ENCODE measurements at places on chromosomes 6 and 20.

GRCh38 chr20:54793291-54793992, 318.0 kb downstream of the DOK5 start:
- DNase-seq, result no peak

- no peak for DNase-seq
These were observed 610 bp downstream of the CASP8AP2 start for GRCh38 chr6:89830170-89830809.

DNA sequence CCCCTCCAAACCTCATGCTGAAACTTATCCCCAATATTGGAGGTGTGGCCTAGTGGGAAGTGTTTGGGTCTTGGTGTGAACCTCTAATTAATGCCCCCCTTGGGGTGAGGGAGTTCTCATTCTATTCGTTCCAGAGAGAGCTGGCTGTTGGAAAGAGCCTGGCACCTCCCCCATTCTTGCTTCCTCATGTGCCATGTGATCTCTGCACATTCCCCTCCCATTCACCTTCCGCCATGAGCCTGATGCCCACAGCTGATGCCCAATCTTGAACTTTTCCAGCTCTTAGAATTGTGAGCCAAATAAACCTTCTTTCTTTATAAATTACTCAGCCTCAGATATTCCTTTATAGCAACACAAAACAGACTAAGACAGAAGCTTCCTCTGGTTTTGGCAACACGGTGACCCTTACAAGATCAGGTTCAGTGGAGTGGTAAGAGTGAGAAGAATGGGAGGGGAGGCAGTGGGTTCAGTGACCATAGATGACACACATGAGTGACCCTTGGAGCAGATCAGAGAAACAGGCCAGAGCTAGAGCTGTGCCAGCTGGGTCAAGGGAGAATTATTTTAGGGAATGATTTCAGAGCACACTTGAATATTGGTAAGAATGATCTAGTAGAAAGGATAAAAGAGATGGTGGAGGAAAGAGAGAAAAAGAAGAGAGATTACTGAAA, 176.4 kb downstream of the LY86 start:
- no peak for DNase-seq

DNA sequence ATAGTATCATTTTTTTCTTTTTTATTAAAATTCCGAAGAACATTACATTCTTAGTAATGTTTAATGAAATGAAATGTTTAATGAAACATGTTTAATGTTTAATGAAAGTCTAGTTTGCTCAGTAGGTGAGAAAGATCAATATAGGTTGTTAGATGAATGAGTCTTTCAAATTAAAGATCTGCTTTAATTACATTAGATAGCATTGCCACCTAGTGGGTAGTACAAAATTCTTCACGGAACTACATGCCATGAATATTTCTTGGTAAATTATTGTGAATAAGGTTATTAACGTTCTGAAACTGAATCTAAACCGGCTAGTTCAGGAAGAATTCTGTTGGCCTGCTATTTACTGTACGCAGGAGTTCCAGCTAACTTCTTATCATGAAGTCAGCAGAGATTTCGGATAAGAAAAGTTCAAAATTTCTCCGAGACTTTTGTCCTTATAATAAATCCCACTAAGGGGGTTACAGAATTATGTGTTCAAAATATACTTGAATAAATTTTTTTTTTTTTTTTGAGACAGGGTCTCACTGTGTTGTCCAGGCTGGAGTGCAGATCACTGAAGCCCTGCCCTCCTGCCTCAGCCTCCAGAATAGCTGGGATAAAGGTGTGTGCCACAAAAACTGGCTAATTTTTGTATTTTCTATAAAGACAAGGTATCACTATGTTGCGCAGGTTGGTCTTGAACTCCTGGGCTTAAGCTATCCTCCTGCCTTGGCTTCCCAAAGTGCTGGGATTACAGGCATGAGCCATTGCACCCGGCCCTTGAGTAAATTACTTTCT, 7.9 kb upstream of the GMNN start:
- peak; percentile 48 for DNase-seq

DNA sequence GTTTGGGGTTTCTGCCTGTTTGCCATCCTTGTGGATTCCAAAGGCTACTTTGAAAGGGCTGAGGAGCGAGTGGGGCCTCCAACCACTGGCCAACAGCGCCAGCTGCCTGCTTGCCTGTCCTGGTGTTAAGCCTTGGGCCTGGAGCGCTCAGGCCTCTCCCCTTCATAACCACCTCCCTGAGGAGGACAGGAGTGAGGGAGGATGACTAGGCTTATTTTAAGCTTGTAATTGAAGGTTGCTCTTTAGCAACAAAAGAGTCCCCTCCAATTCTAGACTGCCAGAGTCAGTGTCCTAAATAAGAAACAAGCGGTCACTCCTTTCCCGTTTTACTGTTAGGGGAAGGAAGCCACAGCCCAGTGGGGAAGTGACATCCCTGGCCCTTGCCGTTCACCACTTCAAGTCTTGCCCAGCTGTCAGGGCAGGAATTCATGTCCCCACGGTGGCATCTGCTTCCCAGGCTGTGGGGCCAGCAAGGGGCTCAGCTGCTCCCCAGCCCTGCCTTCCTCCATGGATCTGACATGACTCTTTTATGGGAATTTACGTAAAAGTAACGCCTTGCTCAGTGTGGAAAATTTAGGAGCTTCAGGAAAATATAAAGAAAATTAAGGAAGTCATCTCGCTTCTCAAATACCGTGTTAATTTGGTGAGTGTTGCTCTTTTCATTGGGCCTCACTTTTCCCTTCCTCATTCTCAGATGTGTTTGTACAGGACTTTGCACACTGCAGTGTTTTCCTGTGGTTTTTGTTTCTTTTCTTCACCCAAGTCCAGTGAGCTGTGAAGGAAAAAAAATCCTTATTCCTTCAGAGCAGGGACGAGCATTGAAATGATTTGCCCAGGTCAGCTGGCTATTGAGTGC, 57.8 kb downstream of the SSR1 start:
- no peak for DNase-seq

DNA sequence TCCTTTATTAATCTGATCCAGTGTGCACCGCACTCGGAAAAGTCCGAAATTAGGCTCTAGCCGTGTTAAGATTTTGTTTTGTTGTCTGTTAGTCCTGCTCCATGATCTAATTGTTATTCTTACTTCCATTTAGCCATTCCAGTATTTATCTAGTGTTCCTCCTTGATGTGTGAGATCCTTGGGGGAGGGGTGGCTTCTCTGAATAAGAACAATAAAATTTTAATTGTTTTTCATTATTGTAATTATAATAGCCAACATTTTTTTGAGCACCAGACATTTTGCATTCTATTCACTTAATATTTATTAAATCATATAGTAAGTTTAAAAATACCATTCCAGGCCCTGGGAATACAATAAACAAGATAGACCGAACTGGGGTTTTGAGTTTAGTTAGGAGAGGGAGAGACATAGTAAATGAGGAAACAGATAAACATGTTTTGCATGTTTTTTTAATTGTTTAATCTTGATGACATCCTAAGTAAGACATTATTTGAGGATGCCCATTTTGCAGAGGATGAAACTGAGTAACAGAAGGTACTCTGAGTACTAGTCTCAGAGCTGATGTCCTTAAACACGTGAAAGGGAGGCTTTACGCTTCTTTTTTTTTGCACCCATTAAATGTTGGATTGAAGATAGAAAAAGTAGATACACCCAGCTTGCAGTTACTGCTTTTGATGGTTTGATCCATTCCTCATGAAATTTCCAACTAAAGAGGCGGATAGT, 1.2 kb downstream of the CBFA2T2 start:
- DNase-seq, result no peak

GRCh38 chr6:114446342-114446741, 103.5 kb upstream of the HS3ST5 start:
- DNase-seq, result no peak

GRCh38 chr20:56630086-56630493, 984 bp downstream of the TFAP2C start:
- no peak for DNase-seq

DNA sequence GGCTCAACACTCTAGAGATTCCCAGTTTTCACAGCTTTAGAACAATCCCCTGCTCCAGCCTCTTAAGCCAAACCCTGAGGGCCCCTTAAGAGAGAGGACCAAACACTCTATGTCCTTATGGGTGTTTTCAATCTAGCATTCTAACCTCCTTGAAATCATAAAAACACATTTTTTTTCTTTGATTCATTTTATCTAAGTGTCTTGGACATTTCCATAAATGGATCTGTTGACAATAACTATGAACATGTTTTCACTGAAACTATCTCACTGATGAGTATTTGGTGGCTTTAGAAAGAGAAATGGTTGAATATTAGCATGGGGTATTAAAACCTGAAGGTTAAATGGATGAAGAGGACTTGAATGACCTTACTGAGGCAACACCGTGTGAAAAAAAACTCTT, 27.6 kb upstream of the PDE7B start:
- DNase-seq, result no peak

DNA sequence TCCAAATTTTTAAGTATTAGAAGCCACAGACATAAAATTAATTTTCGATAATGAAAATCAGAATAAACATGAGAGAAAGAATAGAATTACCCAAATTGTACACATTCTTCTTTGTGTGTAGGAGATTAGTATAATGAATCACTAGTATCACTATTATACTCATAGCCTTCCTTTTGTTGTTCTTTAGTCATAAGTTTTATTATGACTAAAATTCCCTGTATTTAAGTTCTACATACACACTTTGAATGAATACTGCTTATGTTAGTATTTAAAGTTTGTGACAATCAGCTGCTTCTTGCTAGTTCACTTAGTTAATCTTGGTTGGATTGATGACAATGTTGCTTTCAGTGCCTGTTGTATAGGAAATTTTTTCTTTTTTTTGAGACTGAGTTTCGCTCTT, 72.7 kb downstream of the CCDC170 start:
- DNase-seq, result no peak

DNA sequence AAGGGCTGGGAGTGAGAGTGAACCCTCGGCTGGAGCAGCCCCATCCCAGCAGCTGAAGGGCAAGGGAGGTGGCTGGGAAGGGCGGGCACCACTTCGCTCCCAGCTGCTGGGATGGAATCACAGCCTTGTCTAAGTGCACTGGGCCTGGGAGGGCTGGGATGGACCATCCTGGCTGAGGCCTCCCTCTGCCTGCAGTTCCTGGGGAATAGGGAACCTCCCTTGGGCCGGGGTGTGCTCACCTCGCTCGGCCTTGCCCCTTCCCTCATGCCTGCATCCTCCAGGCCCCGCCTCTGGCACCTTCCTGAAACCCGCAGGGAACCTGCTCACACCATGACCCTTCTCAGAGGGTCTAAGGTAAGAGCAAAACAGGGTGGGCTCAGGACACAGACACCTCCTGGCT, 53.7 kb downstream of the SMOC2 start:
- no peak for DNase-seq
